ENCODE measurements at places on chromosomes 11 and 22. TPM values are rescaled to one million over a fixed set of nuclear protein-coding genes. Genes with fewer than 3 reads are reported as not detected.

Gene SHANK2
- total RNA-seq = 1.7 TPM

Gene P4HA3
- 1.3 TPM for total RNA-seq

Gene GGTLC3
- not detected for total RNA-seq

Gene RFPL2
- total RNA-seq = not detected

Gene FADS2
- total RNA-seq = 679 TPM

Gene HEPN1
- total RNA-seq = not detected

Gene TRIM22
- 1.4 TPM for total RNA-seq

Gene OR8K1
- total RNA-seq = not detected

Gene OR6T1
- not detected for total RNA-seq

Gene C11orf86
- total RNA-seq = 0.28 TPM

Gene DEFB131B
- not detected for total RNA-seq

Gene EIF1AD
- 64.6 TPM for total RNA-seq

Gene TRPM5
- total RNA-seq = 0.08 TPM

Gene RAB36
- total RNA-seq = 4.1 TPM

Gene TBX1
- 91.7 TPM for total RNA-seq

Gene NRXN2
- 0.15 TPM for total RNA-seq

Gene OR2AG1
- total RNA-seq = not detected

Gene CAPN5
- total RNA-seq = 17.3 TPM

Gene PANX3
- not detected for total RNA-seq

Gene XKR3
- total RNA-seq = not detected

Gene C11orf52
- not detected for total RNA-seq

Gene BRSK2
- total RNA-seq = 32.2 TPM

Gene TH
- total RNA-seq = not detected

Gene FUT4
- 11.2 TPM for total RNA-seq

Gene PANX2
- 0.77 TPM for total RNA-seq

Gene GAL3ST3
- total RNA-seq = not detected

Gene RELA
- total RNA-seq = 141 TPM

Gene KCNK4
- 1.1 TPM for total RNA-seq

Gene OR51F1
- not detected for total RNA-seq

Gene MAPK12
- total RNA-seq = 74.6 TPM

Gene GP1BB
- total RNA-seq = 3.6 TPM

Gene OR51B2
- total RNA-seq = not detected

Gene CCDC86
- total RNA-seq = 70.2 TPM

Gene HEPHL1
- not detected for total RNA-seq

Gene BEST1
- 0.13 TPM for total RNA-seq

Gene HSPB2
- not detected for total RNA-seq

Gene CCDC15
- 2.8 TPM for total RNA-seq

Gene MIAT
- total RNA-seq = 0.33 TPM

Gene NLRP14
- 0.08 TPM for total RNA-seq

Gene DNAJB7
- not detected for total RNA-seq

Gene HPX
- total RNA-seq = 1.0 TPM

Gene EIF3L
- 211 TPM for total RNA-seq

Gene SAA1
- total RNA-seq = 7.9 TPM

Gene OSM
- not detected for total RNA-seq

Gene GALNT18
- 8.6 TPM for total RNA-seq

Gene PKDREJ
- not detected for total RNA-seq

Gene MS4A1
- 0.59 TPM for total RNA-seq

Gene THRSP
- not detected for total RNA-seq

Gene THY1
- 13.7 TPM for total RNA-seq

Gene MYBPC3
- not detected for total RNA-seq

Gene BACE1
- 4.9 TPM for total RNA-seq

Gene PAX6
- 0.49 TPM for total RNA-seq

Gene DEUP1
- not detected for total RNA-seq

Gene LSP1
- total RNA-seq = 0.90 TPM

Gene BLID
- total RNA-seq = 0.41 TPM
